Effector memory CD4-positive, alpha-beta T cell (primary cell): ENCODE measurements at places on chromosomes 1 and 21.
A peak's percentile ranks its signal among the peaks of the same experiment; 100 is the strongest.

GRCh38 chr1:108716437-108717230, 3.9 kb downstream of the FNDC7 start:
- DNase-seq: no peak

DNA sequence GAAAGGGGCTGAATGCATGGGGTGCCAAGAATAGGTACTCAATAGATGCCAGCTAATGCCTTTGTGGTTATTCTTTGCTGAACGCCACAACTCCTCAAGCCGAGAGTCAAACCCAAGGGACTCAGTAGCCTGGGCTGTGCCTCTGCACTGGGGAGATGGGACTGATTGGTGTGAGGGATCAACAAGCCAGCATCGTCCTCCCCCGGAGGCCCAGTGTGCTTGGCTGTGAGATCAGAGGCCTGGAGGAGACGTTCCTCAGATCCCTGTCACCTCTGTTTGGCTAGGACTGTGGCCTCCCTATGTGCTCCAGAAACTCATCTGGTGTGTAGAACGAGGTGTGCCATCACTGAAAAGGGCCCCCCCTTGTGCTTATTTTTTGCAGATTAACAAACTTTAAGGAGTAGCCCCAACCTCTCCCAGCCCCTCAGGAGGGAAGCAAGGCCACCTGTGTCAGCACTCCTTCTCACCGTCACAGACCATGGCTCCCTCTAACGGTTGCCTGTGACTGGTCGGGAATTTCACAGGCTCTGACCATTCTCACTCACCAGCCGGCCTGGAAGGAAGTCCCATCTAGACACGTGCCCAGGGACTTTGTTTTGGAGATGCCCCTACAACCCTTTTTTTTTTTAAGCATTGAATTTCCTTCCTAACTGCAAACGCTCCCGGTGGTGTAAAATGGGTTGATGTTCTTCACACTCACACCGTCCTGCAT, 194.0 kb upstream of the VAMP3 start:
- DNase-seq: no peak

GRCh38 chr1:31739346-31739745, 24.8 kb downstream of the ADGRB2 start:
- DNase-seq: peak; percentile 17

DNA sequence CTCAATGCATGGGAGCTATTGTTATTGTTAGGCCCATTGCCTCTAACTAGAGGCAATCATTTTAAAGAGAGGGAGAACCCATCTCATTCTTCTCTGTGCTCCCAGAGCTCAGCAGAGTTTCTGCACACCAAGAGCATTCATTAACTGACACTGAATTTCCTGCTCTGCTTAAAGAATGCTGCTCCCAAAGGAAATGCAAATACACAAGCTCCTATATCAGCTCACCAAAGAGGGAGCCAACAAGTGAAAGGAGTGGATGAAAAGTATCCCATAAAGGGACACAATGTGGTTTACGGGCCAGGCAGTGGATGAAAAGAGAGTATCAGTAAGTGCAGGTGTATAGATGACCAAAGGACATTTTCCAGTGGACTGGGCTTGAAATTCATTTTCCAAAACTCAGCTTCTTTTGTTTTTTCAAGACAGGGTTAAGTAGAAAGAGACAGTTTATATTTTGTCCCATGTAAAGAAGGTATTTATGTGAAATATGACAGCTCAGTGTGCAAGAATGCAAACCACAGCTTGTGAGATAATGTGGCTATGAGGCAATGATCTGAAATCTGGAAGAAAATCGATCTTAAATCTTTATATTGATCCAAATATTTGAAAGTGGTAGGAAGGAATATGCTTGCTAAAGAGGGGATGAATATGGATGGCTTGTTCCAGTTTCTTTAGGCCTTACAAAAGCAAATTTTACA, 207.7 kb upstream of the CAMK1G start:
- no peak for DNase-seq

GRCh38 chr1:62237950-62238374, 43.3 kb downstream of the L1TD1 start:
- no peak for DNase-seq

DNA sequence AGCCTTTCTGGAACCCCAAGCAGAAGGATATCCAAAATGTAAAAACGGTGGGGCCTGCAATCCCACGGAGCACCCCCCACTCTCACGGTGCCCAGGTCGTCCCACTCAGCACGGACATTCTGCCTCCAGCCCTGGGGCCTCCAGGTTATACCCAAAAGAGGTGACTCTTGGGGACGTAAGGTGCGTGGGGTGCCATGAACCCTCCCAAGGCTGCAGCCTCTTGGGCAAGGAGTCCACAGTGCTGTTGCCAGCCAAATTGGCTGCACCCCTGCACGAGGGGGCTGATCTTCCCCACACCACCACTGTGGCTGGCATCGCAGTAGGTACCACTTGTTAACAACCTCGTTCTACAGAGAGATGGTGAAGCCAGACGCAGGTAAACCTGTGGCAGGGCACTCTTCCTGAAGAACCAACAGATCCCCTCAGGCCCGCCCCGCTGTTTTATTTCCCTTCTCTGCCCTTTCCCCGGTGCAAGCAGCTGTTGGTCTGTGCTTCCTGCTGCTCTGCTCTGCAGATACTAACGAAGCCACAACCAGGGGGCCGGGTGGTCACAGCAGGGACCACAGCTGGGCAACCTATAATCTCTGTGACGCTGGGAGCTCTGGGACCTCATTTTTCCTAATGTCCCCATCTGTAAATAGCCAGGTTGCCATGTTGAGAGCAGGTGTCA, 8.7 kb downstream of the TFF3 start:
- no peak for DNase-seq

- DNase-seq: no peak
Measured at GRCh38 chr1:115220340-115221270, 117.4 kb downstream of the NGF start.
